Keratinocyte (primary cell): ENCODE measurements at places on chromosomes 2 and 18. TPM values are rescaled to one million over a fixed set of nuclear protein-coding genes. Genes with fewer than 3 reads are reported as not detected.

The ZNF396 gene
- 0.20 to 0.49 TPM (median 0.33 TPM) in 3 replicates for polyA plus RNA-seq

The NDUFS1 gene
- polyA plus RNA-seq = 62.1 to 83.7 TPM (median 79.4 TPM) in 3 replicates

The C18orf54 gene
- 1.9 to 5.1 TPM (median 3.0 TPM) in 3 replicates for polyA plus RNA-seq

The RSAD2 gene
- 1.7 to 2.2 TPM (median 2.0 TPM) in 3 replicates for polyA plus RNA-seq

The FRZB gene
- polyA plus RNA-seq = 0.05 TPM in 2 of 3 replicates, not detected in the other

The CAPN13 gene
- polyA plus RNA-seq = 0.09 TPM in 1 of 3 replicates, not detected in the others

The CYBRD1 gene
- polyA plus RNA-seq = 45.5 to 89.4 TPM (median 72.7 TPM) in 3 replicates

The HOXD12 gene
- not detected in 3 replicates for polyA plus RNA-seq

The CDH19 gene
- not detected in 3 replicates for polyA plus RNA-seq

The TMEM178A gene
- polyA plus RNA-seq = 0.03 to 0.44 TPM (median 0.07 TPM) in 3 replicates

The SERPINB4 gene
- 0.52 to 4.7 TPM (median 2.4 TPM) in 3 replicates for polyA plus RNA-seq

The SLC9A4 gene
- polyA plus RNA-seq = not detected in 3 replicates

The SCG2 gene
- 0.08 to 0.10 TPM (median 0.08 TPM) in 3 replicates for polyA plus RNA-seq

The PROKR1 gene
- 0.01 TPM in 1 of 3 replicates, not detected in the others for polyA plus RNA-seq

The RPIA gene
- 6.6 to 11.4 TPM (median 7.1 TPM) in 3 replicates for polyA plus RNA-seq

The NYAP2 gene
- not detected in 3 replicates for polyA plus RNA-seq

The PPP1R1C gene
- polyA plus RNA-seq = 3.0 to 4.3 TPM (median 3.1 TPM) in 3 replicates

The TWIST2 gene
- 5.5 to 6.2 TPM (median 6.0 TPM) in 3 replicates for polyA plus RNA-seq

The DOK1 gene
- 0.97 to 2.0 TPM (median 0.99 TPM) in 3 replicates for polyA plus RNA-seq

The NETO1 gene
- 16.3 to 23.4 TPM (median 19.2 TPM) in 3 replicates for polyA plus RNA-seq

The ELOA2 gene
- polyA plus RNA-seq = not detected in 3 replicates

The UNC80 gene
- 0.09 to 0.13 TPM (median 0.10 TPM) in 3 replicates for polyA plus RNA-seq

The FKBP7 gene
- 1.2 to 2.4 TPM (median 1.9 TPM) in 3 replicates for polyA plus RNA-seq

The COA5 gene
- polyA plus RNA-seq = 12.1 to 25.1 TPM (median 19.9 TPM) in 3 replicates

The UGT1A6 gene
- 133 to 154 TPM (median 152 TPM) in 3 replicates for polyA plus RNA-seq

The ACOXL gene
- 0.04 to 0.16 TPM (median 0.15 TPM) in 3 replicates for polyA plus RNA-seq

The NR4A2 gene
- polyA plus RNA-seq = 0.15 to 4.5 TPM (median 3.0 TPM) in 3 replicates

The CD8B2 gene
- polyA plus RNA-seq = not detected in 3 replicates

The ANKRD53 gene
- polyA plus RNA-seq = 0.05 to 0.15 TPM in 2 of 3 replicates, not detected in the other

The CD28 gene
- 0.01 TPM in 1 of 3 replicates, not detected in the others for polyA plus RNA-seq

The FBLN7 gene
- polyA plus RNA-seq = 0.12 TPM in 1 of 3 replicates, not detected in the others

The RAPGEF4 gene
- polyA plus RNA-seq = 0.76 to 1.6 TPM (median 1.2 TPM) in 3 replicates
